ENCODE measurements at places on chromosomes 6 and 20. TPM values are rescaled to one million over a fixed set of nuclear protein-coding genes. Genes with fewer than 3 reads are reported as not detected.

WFDC10B gene
- polyA plus RNA-seq: not detected

VSX1 gene
- not detected for polyA plus RNA-seq

GRCh38 chr6:17473554-17473953 is 80.2 kb downstream of the CAP2 start:
- DNase-seq: no peak

OOEP gene
- polyA plus RNA-seq: 0.36 TPM

DNA sequence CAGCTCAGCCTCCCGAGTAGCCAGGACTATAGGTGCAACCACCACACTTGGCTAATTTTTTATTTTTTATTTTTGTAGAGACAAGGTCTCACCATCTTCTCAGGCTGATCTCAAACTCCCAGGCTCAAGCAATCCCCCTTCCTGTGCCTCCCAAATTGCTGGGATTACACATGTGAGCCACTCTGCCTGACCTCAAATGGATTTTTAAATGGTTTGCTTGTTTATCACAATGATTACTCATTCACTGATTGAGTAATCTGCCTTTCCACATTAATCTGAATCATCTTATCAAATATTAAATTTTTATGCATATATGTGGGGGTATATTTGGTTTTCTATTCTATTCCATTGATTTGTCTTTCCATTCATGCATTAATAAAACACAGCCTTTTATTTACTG is 9.4 kb upstream of the KHDC1L start:
- no peak for DNase-seq

GRCh38 chr6:64155063-64155462 is 519.5 kb downstream of the PHF3 start:
- DNase-seq: no peak

DNA sequence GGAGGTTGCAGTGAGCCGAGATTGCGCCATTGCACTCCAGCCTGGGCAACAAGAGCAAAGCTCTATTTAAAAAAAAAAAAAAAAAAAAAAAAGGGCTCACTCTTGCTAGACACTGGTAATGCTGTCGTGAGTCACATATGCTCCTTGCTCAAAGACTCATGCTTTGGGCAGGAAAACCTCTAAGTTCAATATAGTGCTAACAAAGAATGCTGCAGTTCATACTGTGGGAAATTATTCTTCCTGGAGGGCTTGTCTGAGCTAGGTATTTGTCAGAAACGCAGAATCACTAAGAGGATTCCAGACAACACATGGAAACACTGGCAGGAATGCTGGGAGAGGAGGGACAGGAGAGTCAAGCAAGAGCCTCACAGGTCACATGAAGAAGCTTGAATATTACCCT is 2.3 kb upstream of the LYRM2 start:
- no peak for DNase-seq

GRCh38 chr6:121510568-121511177 is 75.2 kb downstream of the GJA1 start:
- no peak for DNase-seq

GRCh38 chr6:114342086-114342825 is 567 bp downstream of the HS3ST5 start:
- peak; percentile 17 for DNase-seq

DNA sequence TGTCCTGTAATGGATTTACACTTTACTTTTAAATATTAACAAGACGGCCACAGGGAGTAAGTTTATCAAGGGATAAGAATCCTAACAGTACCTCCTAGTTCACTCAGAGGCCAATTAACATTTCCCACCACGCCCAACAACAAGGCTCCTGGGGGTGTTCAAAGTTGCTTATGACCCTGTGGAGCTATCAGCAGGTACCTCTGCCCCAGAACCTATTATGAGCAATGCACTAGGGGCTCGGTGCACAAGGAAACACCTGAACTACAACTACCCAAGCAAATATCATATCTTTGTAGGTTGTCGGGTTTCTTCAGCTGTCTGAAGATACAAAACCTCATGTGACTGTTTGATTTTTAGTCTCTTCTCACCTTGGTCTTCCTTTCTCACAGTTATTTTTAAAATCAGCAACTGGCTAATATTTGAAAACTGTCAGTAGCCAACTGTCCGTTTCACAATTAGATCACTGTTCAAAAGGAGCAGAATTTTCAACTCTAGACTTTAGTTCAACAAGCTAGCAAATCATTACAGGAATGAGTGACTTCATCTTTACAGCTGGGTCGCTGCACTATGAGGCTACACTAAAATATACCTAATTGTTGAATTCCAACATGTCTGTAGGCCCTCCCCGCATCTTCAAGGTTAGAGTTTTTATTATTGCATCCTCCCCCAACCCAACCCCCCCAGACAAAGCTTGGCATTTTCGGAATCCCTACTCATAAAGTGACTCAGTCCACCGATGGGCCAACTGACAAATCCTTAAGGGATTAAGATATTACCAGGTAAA is 38.1 kb downstream of the B4GALT5 start:
- no peak for DNase-seq

RNGTT gene
- 10.5 TPM for polyA plus RNA-seq

RHAG gene
- polyA plus RNA-seq: 1.7 TPM

HLA-DOB gene
- polyA plus RNA-seq: not detected

DNA sequence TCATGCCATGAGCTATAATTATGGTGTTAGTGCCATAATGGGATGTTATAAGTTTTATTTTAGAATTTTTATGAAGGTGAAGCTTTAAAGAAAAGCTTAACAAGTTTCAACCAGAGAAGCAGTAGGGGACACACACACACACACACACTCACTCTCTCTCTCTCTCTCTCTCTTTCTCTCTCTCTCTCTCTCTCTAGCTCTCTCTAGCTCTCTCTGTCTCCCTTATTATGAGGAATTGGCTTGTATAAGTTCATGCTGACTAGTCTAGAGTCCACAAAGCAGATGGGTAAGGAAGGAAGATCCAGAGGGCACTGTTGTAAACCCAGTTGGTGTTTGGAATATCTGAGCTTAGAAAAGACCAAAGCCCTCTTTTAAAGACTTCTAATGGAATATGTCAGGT is 102.4 kb downstream of the QKI start:
- no peak for DNase-seq

DNA sequence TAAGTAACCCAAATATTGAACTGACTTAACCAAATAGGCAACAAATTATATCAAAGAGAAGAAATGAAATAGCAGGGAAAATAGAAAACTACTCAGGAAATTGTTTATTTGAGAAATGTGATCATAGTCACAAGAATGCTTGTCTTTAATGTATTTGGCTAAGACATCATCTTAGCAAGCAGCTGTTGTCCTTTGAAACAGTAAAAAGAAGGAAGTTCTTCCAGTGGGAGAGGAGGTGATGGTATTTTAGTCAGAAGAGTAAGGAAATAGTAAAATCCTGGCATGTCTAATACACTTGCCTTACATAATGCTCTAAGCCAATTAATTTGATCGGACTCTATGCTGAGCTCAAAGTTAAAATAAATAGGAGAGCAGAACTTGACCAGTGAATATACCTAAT is 126.5 kb downstream of the EPM2A start:
- no peak for DNase-seq

- DNase-seq: no peak
Observed at GRCh38 chr6:125066140-125066539, 87.4 kb upstream of the TPD52L1 start.

- DNase-seq: peak; percentile 26
Observed at GRCh38 chr6:21270636-21271201, 322.8 kb upstream of the SOX4 start.

GRCh38 chr20:227439-228105 is 514 bp downstream of the DEFB129 start:
- no peak for DNase-seq

DNA sequence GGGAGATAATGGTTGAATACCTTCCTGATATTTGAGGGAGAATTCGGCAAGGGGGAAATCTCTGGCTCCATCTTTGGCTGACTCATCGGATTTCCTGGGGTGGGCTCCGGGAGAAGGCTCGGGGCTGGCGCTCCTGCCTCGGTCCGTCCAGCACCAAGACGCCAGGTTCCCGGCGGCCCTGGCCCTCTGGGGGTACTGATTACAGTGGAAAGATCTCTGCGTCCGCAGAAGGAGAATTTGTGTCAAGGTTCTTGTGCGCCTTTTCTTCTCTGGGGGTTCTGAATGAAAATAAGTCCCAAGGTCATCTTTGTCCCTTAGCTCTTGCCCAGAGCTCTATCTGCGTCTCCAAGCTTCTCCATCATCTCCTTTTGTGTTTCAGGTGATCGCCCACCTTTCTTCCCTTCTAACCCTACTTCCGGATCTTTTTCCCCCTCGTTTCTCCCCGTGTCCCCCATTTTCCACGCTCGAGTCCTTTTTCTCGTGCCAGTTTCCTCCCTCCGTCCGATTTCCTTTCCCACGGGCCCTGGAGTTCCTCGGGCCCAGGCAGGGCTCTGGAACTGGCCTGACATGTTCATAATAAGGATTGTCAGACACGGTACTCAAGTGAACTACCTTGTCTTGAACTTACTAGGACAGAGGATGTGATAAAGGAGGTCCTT is 11.6 kb downstream of the NRN1 start:
- DNase-seq: no peak

DNA sequence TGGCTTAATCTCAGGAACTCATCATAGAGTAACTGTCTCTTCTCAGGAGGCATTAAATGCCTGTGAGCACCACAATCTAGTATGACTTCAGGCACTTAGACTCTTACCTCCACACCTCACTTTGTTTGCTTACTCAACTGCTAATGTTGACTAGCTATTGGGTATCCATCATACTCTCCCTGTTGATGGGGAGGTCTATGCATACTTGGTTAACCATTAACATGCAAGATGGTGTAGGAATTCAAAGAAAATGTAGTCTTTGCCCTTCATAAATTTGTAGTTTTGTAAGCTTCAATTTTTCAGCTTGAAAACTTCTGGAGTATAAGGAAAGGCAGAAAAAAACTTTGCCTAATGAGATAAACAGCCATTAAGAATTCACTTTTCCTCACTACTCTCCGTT is 501.0 kb upstream of the MARCKS start:
- DNase-seq: no peak

LY6G5B gene
- 11.7 TPM for polyA plus RNA-seq

ETV7 gene
- not detected for polyA plus RNA-seq

BIRC7 gene
- polyA plus RNA-seq: not detected

PRL gene
- 0.67 TPM for polyA plus RNA-seq

DLK2 gene
- polyA plus RNA-seq: 1.9 TPM

- peak; percentile 76 for DNase-seq
Observed at GRCh38 chr6:57265755-57266221, 43.7 kb upstream of the RAB23 start.

- DNase-seq: no peak
Observed at GRCh38 chr6:144566868-144567615, 281.9 kb downstream of the UTRN start.

DNA sequence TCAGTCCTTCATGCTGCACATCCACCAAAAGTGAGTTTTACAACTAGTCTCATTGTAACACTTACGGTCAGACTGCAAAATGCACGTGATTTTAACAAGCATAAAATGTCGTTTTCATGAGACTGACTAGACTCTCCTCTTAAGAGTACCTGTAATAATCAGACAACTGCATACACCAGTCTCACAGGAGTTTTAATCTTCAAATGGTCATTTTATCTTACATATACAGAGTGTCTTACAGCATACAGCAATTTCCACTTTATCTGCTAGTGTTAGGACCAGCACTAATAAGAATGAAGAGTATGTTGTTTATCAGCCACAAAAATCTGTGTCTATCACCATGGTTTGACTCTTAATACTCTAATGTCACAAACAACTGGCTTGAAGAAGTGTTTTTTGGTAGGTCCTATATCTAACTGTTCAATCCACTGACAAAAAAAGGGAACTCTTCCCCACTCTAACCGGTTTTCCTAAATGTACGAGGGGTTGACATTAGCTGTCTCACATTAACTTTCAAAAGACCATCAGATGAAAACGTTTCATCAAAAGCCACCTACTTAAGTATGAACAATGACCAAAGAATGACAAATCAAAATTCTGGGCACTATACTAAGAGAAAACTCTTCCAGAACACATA is 1.5 kb upstream of the ASF1A start:
- DNase-seq: peak; percentile 8

DNA sequence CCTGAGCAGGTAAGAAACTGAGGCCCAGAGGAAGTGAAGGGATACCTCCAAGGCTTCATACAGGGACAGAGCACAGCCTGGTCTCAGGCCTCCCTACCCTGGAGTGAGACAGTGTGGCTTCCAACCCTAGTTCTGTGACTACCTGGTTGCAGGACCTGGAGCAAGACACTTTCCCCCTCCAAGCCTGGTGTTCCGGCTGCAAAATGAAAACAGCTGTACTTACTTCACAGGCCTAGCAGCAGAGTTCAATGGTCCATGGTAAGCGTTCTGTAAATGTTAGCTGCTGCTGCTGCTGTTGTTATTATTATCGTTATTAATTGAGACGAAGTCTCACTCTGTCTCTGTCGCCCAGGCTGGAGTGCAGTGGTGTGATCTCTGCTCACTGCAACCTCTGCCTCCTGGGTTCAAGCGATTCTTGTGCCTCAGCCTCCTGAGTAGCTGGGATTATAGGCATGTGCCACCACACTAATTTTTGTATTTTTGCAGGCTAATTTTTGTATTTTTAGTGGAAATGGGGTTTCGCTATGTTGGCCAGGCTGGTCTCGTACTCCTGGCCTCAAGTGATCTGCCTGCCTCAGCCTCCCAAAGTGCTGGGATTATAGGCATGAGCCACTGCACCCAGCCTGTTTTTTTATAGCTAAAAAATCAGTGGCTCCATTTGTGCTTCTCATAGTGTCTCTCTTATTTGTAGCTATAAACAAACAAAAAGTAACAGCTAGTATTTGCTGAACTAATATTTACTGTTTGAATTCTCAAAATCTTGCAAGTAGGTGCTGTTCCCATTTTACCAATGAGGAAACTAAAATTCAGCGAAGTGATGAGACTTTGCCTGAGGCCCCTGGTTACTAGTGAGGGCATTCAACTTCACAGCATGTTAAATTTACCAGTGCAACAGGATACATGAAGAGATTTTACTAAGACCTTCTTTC is 41.9 kb downstream of the COX4I2 start:
- DNase-seq: no peak

ECT2L gene
- 0.17 TPM for polyA plus RNA-seq

DNA sequence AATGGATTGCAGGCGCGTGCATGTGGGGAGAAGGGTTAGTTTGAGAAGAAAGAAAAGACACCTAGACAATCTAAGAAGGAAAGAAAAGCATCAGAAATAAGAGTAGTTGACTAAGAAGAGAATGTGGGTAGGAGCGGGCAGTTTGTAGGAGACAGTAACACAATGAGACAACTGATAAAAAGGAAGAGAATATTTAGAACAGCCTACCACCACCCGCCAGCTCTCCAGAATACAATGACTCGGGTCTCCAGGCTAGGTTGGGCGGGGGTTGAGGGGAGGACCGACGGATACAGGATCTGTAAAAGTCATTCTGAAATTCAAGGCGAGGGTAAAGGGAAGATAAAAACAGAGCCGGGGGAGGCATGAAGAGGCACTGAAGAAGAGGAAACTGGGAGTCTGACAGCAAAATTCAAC is 712 bp downstream of the ABHD16A start:
- DNase-seq: no peak

SNAI1 gene
- polyA plus RNA-seq: 11.9 TPM

DEFB132 gene
- polyA plus RNA-seq: not detected

- no peak for DNase-seq
Observed at GRCh38 chr20:36836591-36837269, 39.2 kb upstream of the TLDC2 start.

Measured in hindlimb muscle (tissue), 1 donor.